DMS153 (cell line): ENCODE measurements at places on chromosomes 5 and 9.

DNA sequence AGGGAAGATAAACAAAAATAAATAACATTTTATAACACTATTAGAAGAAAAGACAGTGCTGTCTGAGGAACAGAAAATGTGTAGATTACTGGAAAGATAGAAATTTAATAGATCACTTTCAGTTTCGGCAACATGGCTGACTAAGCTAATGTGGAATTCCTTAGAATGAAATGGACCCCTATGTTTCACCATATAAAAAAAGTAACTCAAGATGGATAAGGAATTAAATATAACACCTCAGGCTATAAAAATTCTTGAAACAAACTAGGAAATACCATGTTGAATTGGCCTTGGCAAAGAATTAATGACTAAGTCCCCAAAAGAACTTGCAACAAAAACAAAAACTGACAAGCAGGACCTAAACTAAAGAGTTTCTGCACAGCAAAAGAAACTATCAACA is 558.3 kb downstream of the CHSY3 start:
- DNase-seq, result no peak

GRCh38 chr9:91248707-91249106 is 113.0 kb downstream of the AUH start:
- no peak for DNase-seq

GRCh38 chr9:68648971-68649370 is 56.1 kb upstream of the PIP5K1B start:
- DNase-seq, result no peak

GRCh38 chr5:130112246-130112645 is 208.0 kb downstream of the CHSY3 start:
- no peak for DNase-seq

GRCh38 chr9:127841087-127841835 is 13.2 kb downstream of the ENG start:
- no peak for DNase-seq

GRCh38 chr9:114574438-114574837 is 13.1 kb upstream of the ATP6V1G1 start:
- DNase-seq, result no peak

GRCh38 chr5:67092535-67092934 is 104.1 kb downstream of the CD180 start:
- no peak for DNase-seq

DNA sequence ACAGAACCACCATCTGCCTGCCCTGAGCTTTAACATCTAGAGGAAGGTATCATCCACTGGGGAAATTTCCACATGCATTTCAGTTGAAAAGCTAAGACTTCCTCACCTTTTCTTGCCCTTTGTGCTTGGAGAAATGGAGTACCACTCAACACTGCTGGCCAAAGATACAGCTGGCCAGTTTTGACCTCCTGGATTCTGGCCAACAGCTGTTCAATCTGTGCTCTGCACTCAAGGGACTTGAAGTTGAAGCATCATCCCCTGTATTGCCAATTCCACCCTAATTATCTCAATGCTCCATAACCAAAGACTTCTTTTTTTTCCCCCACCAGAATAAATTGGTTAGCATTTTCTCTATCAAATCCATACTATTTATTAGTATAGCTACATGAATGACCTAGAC is 70.4 kb upstream of the PRDM9 start:
- DNase-seq, result no peak

DNA sequence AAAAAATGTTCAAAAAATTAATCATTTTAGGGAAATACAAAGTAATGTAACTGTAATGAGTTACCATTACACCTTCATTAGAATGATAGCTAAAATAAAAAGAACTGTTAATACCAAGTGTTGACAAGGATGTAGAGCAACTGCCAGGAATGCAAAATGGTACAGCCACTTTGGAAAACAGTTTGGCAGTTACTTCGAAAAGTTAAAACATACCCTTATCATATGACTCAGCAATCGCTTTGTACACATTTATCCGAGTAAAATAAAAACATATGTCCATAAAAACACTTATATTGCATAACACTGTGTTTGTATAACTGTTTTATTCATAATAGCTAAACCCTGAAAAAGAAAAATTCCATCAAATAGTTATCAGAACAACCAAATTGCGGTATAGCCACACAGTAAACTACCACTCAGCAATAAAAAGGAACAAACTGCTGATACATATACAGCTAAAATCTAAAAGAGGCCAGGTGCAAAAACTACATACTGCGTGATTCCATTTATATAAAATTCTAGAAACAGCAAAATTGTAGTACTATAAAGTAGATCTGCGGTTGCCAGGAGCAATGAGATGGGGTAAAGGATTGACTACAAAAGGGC is 61.7 kb downstream of the RFX3 start:
- no peak for DNase-seq

DNA sequence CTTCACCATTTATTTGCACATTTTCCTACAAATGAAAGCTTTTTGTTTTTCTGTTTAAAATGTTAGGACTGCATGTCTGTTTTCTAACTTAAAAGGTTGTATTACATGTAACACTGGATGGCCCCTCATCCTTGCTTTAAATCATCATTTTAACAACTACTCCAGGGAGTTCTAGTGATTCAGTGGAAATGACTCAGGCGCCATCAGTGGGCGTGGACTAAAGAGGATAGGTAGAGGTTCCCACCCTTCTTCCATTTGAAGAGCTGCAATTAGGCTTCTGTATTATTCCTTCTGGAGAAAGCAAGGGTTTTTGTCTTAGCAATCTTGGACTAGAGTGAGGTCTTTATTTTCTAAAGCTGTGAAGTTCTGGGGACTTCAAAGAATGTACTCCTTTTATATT is 213.7 kb downstream of the TMEM38B start:
- DNase-seq, result no peak

DNA sequence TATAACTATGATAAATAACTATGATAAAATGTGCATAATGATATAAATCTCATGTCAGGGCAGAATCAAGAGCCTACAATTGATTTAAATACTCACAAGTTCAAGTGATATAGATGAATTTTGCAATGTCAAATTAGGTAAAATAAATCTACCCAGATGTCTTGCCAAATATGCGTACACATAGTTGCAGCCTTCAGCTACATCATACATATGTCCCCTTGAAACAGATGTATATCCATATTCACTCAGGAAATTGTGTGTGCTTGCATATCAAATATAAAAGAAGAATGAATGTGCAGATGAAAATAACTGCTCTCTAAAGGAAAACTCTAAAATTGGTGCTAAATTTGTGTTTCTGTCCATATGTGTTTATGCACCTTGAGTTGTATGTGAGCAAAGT is 130.7 kb downstream of the CDH12 start:
- DNase-seq, result no peak

- no peak for DNase-seq
Measured at GRCh38 chr5:113047234-113047633, 70.6 kb downstream of the DCP2 start.

DNA sequence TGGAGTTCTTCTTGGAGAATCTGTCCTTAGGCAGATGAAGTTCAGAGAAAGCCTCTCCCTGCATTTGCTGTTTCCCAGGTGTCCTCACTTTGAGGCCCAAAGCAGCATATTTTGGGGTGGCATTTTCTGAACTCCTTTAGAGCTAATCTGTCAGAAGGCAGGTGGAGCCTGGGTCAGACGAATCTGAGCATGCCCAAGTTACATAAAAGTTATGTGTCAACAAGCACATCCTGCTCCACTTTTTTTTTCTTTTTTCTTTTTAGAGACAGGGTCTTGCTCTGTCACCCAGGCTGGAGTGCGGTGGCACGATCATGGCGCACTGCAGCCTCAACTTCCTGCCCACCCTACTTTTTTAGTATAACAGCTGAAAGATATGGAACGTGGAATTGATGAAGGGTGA is 41.3 kb upstream of the HSPA9 start:
- DNase-seq, result no peak

- no peak for DNase-seq
Measured at GRCh38 chr5:149456597-149457392, 77.7 kb upstream of the IL17B start.

DNA sequence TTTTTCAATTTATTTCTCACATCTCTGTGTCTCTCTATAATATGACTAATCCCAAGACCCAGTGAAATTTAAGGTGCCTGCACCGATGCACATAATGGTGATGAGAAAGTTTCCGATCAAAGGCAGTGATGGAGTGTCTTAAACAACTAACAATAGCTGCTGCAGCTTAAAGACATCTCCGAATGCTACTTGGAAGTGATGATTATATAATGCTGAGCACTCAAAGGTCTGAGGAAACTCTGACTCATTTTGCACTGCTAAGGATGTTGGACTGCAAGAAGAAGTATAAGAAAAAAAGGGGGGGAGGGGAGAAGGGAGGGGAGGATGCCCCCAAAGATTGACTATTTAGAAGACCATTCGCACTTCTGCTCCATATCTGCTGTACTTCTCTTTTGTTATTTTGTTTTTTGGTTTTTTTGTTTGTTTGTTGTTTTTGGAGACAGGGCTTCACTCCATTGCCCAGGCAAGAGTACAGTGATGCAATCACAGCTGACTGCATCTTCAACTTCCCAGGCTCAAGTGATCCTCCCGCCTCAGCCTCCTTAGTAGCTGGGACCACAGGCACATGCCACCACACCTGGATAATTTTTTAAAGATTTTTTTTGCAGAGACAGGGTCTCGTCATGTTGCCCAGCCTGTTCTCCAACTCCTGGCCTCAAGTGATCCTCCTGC is 192.2 kb downstream of the HSD17B3 start:
- DNase-seq, result no peak

- DNase-seq, result no peak
Measured at GRCh38 chr5:50849554-50849953, 183.1 kb downstream of the PARP8 start.

DNA sequence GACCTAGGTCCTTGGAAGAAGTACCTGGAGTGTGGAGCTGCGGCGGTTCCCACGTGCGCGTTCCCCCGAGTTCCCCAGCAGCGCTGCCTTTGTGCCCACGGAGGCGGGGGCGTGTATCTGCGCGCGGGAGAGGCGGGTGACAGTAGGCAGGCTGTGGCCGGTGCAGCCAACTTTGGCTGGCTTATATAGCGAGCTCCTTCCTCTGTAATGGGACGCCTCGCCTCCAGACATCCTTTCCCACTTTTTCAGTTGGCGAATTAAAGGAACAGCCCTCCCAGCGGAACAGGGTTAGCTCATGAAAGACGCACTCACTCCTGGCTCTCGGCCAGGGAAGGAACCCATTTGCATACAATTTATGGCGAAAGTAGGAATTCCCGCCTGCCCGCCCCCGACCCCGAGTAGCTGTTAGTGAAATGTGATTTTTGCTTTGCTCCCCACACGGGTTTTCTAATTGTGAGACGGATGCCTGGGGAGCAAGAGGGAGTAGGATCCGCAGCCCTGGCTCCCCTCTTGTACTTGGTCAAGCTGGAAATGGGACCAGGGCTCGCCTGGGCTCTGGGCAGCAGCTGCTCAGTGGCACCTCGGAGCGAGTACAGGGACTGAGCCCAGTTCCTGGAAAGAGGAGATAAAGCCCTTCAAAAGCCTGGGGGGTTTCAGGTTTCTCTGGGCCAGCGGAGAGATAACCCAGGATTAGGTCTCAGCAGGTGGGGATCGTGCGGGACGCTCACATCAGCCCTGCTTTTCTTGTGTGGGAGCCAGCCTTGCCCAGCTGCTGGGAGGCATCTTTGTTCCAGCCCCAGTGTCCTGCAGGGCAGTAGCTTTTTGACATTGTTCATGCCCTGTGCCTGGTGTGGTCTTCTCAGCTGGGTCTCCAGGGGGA is at the start of gene TNC:
Gene TNC, minus strand, starts transcription at position 159 of the 880 bp plus-strand sequence. CDS start 27,139 bp downstream, outside the sequence.
- DNase-seq, result no peak

- no peak for DNase-seq
Measured at GRCh38 chr5:151619812-151620460, 28.8 kb upstream of the FAT2 start.

DNA sequence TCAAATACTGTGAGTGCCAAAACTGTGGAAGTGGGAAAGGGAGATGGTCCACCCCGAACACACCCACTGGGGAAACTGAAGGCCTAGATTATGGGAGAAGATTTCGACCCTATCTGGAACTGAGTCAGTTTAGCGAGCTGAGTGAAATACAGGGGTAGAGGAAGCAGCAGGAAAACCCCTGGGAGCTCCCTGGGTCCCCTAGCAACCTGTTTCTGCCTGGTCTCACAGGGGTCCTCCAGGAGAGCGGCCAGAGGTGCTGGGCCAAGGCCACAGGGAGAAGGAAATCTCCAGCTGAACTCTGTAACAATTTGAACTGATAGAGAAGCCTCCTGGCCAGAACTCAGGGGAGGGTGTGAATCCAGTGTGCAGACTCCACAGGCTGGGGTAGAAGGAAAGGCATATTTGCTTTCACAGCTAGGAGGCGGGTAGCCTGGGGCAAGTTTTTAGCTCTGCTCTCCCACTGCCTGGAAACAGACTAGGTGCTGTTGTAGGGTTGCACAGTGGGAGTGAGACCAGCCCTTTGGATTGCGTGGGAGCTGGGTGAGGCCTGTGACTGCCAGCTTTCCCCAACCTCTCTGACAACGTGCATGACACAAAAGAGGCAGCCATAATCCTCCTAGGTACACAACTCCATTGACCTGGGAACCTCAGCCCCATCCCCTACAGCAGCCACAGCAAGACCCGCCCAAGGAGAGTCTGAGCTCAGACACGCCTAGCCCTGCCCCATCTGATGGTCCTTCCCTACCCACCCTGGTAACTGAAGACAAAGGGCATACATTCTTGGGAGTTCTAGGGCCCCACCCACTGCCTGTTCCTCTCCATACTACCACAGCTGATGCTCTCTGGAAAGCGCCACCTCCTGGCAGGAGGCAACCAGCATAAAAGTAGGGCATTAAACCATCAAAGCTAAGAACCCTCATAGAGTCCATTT is 78.8 kb upstream of the GPBP1 start:
- no peak for DNase-seq

GRCh38 chr5:173742432-173742816 is 126.0 kb upstream of the BOD1 start:
- DNase-seq, result no peak

DNA sequence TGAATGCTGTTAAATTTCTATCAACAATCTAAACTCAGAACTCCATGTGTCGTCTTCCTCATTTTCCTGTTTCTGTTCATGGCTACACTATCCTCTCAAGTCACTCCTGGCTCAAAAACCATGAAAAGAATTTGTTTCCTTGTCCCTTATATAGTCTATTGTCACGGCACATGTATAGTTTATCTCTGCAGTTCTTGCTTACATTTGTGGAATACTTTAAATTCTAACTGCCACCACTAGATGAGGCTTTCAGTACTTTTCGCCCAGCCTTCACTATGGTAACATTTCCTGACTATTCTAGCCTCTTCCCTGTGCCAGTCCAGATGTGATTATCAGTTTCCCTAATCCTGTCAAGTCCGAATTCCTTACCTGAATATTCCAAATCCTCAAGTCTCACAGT is 34.6 kb downstream of the PKD2L2 start:
- DNase-seq, result no peak

DNA sequence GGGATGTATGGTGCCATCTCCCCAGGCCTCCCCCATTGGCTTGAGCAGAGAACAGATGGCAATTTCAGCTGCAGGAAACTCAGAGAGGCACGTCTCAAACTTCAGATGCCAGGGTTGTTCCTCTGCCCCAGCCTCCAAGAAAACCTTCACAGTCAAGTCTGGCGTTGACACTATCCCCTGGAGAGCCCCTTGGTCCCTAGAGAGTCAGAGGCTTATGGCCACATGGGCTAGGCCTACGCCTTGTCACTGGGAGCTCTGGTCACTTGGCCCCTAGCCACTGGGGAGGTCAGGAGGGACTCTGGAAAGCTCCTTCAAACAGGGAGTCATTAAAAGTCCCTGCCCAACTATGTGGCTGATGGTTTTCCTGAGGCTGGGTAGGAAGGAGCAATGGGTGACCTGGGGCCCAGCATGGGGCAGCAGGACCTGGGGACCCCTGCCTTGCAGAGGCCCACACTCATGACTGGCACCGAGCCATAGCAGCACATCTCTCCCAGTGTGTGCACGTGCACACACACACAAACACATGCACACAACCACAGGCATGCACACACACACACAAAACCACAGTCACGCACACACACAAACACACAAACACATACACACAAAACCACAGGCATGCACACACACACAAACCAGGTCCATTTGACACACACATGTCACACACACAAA is 144.2 kb downstream of the GADD45G start:
- no peak for DNase-seq
